ENCODE measurements at places on chromosomes 11 and 22.

GRCh38 chr22:28442711-28443525 lies 236.7 kb downstream of the TTC28 start:
- no peak for DNase-seq

GRCh38 chr11:46347637-46348311 lies 511 bp downstream of the DGKZ start:
- no peak for DNase-seq

- no peak for DNase-seq
Observed at GRCh38 chr11:69245491-69246345, 48.2 kb upstream of the MYEOV start.

- no peak for DNase-seq
Observed at GRCh38 chr11:108958368-108959104, 293.7 kb downstream of the DDX10 start.

DNA sequence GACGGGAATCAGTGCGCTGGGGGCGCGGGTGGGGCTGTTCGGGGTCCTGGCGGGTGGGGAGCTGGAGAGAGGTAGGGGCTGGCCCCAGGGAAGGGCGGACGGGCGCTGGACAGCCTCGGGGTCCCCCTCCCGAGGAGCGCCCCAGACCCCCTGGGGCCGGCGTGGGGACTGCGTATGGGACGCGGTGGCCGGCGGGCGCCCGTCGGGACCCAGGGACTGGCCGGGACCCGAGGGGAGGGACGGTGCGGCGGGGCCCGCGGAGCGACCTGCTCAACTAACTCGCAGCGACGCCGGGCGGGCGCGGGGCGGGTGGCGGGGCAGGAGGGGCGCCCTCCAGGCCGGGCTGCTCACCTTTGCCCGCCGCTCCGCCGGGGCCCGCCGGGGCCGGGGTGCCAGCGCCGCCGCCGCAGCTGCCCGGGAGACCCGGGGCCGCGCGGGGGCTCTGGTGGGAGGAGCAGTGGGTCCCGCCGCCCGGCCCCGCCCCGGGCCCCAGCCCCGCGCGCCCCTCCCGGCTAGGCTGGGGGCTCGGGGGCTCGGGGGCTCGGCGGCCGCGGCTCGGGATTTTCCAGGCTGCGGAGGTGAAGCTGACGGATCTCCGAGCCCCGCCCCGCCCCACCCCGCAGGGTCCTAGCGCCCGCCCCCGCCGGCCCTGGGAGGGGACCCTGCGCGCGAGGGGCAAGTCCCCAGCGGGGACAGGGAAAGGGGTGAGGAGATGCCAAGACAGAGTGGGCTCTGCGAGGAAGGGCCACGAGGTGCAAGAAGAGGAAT lies 12.3 kb downstream of the STARD10 start:
- peak; percentile 61 for DNase-seq

GRCh38 chr22:27213766-27214581 lies 556.6 kb downstream of the MIAT start:
- no peak for DNase-seq

DNA sequence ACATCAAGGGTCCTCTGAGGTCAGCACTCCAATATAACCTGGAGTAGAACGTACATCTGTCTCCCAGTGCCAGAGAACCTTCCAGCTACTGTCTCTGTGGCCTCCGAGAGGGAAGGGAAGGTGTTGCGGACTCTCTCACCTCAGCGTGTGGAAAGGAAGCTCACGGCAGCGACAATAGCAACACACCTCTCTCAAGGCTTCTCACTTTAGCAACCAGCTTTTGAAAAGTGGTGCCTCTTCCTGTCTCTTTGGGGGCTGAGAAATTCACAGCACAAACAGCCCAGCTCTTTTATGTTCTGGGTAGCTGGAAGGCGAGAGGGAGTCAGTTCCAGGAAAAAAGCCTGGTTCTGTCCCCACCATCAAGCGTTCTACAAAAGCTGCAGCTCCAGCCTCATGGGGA lies 156.9 kb upstream of the TBCEL start:
- no peak for DNase-seq

GRCh38 chr11:116603728-116604323 lies 169.0 kb downstream of the BUD13 start:
- no peak for DNase-seq

GRCh38 chr11:134143801-134144200 lies 74.9 kb downstream of the JAM3 start:
- no peak for DNase-seq

GRCh38 chr11:110837603-110838002 lies 125.4 kb upstream of the ARHGAP20 start:
- DNase-seq: no peak

- DNase-seq: no peak
Observed at GRCh38 chr11:31770011-31770700, 41.0 kb downstream of the PAX6 start.

DNA sequence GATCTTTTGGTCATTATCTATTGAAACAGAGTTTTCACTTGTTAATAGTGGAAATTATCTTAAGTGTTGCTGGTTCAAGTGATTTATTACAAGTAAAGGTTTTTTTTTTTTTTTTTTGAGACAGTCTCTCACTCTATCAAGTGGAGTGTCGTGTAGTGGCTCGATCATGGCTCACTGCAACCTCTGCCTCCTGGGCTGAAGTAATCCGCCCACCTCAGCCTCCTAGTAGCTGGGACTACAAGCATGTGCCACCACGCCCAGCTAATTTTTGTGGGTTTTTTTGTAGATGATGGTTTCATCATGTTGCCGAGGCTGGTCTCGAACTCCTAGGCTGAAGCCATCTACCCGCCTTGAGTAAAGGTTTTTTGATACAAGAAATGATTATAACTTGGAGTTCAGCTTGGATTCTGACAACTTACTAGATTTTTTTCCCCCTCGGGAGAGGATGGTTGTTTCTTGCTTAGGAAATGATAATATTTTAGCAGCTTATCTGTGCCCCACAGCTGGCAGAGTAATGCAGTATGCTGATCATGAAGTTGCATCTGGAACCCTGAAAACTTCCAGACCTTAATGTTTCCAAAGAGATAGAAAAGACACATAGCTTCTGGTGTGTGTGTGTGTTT lies 68.9 kb downstream of the MTMR3 start:
- DNase-seq: no peak

- DNase-seq: no peak
Observed at GRCh38 chr22:37289156-37289735, 6.9 kb downstream of the CYTH4 start.

GRCh38 chr22:38965614-38966379 lies 8.4 kb downstream of the APOBEC3A start:
- no peak for DNase-seq

DNA sequence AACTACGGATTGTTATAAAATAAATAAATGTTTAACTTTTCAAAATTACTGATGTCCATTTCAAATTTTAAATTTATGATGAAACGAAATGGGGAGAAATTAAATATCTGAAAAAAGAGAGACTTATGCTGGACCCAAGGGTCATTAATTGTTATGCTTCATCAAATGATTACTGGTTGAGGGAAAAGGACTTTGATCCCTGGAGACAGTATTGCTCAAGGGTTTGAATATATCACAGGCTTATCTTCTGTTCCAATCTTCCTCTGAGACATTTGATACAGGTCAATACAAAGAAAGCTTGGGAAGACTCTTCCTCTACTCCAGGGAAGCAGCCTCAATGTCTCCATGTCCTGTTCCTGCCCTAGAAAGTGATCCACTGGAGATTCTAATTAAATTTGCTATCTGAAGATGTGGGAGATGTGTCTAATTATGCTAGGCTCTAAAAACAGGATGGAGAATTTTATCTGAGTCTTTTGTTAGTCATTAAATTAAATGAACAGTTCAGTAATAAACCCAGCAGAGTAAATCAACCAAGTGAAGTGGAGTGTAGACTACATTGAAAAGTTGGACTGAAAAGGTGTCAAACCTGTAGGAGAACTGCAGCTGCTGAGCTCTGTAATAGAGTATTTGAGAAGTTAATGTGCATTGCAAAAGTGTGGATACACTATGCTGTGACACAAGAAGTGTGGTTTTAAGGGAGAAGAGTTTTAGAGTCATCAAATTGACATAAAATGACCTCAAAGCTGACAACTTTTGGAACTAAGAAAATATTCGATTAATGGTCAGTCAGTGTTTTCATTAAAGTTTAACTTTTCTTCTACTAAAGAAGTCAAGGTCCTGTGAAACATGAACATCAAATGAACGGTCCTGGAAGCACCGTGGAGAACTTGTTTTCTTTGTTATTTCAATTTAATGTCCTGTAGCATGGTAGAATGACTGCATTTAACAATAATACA lies 623.7 kb upstream of the CCDC90B start:
- DNase-seq: no peak

GRCh38 chr22:34490886-34491285 lies 570.6 kb upstream of the LARGE1 start:
- DNase-seq: no peak

DNA sequence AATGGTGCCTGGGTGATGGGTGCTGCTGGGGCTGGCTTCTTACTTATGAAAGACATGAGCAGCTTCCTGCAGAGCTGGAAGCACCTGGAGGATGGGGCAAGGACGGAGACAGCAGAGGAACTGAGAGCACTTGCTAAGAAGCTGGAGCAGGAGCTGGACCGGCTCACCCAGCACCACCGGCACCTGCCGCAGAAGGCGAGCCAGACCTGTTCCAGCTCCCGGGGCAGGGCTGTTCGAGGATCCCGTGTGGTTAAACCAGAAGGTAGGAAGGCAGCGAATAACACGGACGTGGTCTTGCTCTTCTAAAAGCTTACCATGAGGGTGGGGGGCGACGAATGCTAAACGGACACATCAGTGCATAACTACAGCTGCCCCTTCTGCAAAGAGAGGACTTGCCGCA lies 9.3 kb downstream of the APOL5 start:
- no peak for DNase-seq

DNA sequence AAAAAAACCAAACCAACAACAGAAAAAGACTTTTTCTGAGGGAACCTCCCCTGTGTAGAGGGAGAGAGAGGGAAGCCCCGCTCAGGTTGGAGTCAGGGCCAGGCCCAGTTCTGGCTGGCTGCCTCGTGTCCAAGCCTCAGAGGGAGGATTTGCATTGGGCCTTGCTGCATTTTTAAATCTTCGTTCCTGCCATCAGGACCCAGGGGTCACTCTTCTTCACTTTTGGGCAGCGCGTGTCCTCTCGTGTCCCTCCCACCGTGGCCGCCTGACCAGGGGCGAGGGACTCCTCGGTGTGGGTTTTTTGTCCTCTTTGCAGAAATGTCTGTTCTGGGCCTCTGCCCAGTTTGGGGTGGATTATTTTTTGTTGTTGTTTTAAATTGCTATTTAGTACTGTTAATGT lies 57.9 kb downstream of the LRRC74B start:
- no peak for DNase-seq

GRCh38 chr11:102110761-102111010 lies 439 bp downstream of the YAP1 start:
- no peak for DNase-seq

GRCh38 chr11:46729110-46730027 lies 10.4 kb downstream of the F2 start:
- no peak for DNase-seq

DNA sequence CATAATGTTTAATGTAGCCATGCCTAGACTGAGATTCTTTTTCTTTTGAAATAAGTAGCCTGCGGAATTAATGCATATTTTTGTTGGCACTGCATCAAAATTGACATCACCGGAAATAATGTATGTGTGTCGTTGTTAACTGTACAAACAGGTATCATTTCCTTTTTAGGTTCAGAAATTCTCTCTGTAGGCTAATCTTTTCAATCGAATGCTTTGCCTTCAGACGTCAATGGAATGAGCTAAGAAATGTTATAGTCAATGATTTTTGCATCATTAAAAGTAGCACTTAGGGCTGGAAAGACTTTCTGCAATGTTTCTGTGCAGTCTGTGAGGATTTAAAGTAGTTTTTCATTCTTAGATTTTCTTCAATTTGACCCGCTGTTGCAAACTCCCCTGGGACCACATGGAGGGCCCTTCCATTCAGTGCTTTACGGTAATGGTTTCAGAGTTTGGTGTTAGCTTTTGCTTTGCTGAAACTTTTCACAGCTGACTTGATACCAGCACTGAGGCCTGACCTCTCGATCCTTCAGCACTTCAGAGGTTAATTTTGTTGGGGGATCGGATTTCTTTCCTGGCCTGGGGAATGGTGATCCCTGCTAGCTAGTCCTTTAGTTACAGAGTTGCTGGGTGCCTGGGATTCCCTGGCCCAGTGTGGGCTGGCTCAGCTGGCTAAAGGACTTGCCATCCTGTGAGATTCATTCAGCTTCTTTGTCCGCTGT lies 137.8 kb downstream of the DBX1 start:
- no peak for DNase-seq

DNA sequence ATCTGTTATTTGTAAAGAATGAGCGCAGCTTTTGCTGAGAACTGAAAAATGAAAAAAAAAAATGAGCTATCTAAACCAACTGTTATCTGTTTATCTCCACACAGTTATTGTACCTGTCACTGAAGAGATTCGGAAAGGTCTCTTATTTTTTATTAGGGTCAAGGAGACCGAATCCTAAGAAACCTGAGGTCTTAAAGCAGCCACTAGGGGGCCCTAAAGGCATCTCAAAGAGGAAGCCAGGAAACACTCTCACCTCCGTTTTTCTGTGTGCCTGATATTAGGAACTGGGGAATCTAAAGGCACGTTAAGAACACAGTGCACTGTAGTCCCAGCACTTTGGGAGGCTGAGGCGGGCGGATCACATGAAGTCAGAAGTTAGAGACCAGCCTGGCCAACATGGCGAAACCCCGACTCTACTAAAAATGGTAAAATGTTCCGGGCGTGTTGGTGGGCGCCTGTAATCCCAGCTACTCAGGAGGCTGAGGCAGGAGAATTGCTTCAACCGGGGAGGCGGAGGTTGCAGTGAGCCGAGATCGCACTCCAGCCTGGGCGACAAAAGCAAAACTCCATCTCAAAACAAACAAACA lies 3.5 kb upstream of the LARGE1 start:
- no peak for DNase-seq

GRCh38 chr11:57387289-57388030 lies 3.0 kb downstream of the PRG2 start:
- DNase-seq: no peak

GRCh38 chr11:17923217-17923616 lies 89.6 kb downstream of the SERGEF start:
- no peak for DNase-seq

DNA sequence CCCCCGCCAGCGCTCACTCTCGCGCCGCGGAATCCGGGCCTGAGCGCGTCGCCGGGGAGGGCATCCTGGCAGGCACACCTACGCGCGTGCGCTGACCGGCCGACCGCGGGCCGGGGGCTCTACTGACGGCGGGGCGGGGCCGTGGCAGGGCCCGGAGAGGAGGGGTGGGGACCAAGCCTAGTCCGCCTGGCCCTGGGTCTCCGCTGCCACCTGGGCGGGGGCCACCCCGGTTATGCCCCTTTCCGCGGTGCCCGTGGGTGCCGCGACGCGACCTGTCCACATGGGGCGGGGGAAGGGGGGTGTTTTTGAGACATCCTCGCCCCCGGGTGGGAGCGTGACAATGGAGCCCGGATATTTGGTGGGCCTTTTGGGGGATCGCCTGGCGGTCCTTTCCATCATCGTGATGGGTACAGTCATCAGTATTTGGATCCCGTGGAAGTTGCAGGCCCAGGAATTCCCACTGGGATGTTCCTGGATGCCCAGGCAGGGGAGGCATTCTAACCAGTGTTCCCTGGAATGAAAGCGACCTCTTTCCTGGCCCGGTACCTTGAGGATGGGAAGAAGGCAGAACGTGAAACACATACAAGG lies 2.2 kb downstream of the NCAM1 start:
- no peak for DNase-seq

Data from effector memory CD4-positive, alpha-beta T cell (primary cell).